ENCODE measurements at places on chromosomes 4 and X.

- DNase-seq = no peak
Measured at GRCh38 chr4:2910409-2910808, 52.8 kb downstream of the NOP14 start.

DNA sequence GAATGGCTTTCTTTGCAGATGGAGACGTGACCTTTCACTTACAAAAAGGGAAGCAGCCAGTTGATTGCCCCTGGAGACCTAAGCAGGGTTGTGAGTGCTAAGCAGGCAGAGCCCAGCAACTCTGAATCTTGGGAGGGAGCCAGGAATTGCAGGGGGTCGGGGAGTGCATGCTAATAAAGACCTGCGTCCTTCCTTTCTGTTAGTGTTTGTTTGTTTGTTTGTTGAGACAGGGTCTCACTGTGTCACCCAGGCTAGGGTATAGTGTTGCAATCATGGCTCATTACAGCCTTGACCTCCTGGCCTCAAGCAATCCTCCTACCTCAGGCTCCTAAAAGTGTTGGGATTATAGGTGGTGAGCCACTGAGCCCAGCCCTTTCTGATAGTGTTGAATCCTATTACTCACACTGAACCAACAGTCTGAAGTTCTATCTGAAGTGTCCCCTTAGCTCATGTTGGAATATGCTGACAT lies 137.4 kb downstream of the CEP135 start:
- no peak for DNase-seq

DNA sequence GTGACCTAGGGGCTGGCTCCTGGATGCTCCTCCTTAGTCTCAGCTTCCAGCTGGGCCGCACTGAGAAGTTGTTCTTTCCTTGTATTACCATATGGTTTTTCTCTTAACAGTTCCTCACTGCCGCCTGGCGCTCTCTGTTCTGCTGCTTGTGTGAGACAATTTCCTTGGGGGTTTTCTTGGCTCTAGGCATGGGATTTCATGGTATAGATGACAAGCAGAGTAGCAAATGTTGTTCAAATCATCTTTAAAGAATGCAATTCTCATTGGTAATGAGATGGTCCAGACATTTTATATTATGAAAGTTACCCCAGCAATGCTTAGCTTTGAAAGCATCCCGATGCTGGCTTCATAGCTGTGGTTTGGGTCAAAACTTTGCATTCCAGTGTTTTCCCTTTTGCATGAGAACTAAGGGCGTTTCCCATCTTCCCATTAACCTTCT lies 37.6 kb downstream of the SEPTIN11 start:
- no peak for DNase-seq

DNA sequence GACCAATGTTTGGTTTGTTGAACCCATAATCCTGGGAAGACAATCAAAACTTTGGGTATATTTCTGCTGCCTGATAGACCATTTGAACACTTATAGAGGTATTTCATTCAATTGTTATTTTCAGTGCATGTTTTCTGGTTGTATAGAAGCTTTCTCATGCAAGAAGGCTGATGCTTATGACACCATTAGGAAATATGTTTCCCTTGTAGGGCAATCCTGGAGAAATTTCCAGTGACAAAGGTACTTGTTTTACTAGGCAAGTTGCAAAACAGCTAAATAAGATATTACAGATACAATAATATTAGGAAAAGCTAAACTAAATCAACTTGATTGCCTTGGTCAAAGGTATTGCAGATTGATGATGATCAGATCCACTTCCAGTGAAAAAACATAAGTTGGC lies 32.8 kb upstream of the FGF2 start:
- DNase-seq = no peak

GRCh38 chrX:31212856-31213748 lies 141.3 kb upstream of the FTHL17 start:
- DNase-seq = no peak

DNA sequence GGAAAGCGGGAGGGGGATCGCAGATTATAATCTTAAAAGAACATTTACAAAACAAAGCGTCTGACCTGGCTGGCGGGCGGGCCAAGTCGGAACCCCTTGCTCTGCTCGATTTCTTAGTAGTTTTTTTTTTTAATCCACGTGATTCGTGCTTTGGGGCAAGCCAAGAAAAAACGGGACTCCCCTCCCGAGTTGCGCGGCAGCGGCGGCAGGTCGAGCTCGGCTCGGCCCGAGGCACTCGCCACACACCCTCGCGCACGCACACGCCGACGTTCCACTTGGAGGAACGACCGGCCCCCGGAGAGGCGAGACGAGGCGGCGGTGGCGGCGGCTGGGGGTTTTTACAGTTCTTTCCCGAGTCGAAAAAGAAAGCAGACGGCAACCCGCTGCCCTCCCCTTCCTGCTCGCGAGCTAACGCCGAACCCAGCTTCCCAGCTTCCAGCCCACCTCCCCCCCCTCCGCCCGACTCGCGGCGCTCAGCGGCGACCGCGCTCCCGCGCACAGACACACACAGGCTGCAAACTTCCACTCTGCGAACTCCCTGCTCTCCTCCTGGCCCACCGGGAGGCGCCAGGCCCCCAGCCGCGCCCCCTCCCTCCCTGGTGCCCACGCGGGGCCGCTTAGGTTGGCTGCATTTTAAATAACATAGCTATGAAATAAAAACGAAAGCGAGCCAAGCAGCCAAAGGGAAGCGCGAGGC lies 1.2 kb downstream of the BCOR start:
- no peak for DNase-seq

DNA sequence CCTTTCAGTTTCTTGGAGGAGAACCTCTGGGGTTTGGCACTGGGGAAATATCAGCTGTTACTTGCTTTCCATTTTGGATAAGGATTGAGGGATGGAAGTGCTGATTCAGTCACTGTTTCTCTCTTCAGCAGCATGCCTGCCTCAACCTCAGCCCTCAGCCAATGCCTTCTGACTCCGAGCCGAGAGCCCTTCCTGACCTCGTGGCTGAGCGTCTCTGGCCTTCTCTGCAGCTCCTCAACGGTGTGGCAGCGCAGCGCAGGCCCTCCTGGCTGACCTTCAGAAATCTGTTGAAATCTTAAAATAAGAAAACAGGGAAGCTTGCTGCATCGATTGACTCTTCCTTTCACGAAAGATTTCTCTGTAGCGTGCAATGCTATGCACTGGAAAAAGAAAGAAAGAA lies 434.3 kb upstream of the FAT1 start:
- DNase-seq = no peak

DNA sequence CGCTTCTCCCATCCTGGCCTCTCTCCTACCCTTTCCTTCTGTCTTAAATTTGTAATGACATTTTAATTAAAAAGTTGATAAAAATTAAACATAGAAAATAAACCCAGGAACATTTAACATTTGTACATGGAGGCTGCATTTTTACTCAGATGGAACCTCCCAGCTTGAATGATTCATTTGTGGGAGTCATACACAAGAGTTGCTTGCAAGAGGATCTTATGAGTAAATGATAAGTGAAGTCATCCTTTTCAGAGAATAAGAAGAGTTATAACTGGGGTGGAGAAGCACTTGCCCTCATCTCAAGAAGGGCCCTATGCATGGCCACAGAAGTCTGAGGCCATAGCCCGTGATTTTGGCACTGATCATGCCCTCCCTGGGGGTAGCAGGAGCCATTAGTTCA lies 482.9 kb upstream of the BOD1L1 start:
- peak; percentile 67 for DNase-seq

GRCh38 chrX:154029439-154029838 lies 9.7 kb upstream of the IRAK1 start:
- no peak for DNase-seq

Data from kidney glomerular epithelial cell (primary cell).